ENCODE measurements at places on chromosomes 7 and 10.

DNA sequence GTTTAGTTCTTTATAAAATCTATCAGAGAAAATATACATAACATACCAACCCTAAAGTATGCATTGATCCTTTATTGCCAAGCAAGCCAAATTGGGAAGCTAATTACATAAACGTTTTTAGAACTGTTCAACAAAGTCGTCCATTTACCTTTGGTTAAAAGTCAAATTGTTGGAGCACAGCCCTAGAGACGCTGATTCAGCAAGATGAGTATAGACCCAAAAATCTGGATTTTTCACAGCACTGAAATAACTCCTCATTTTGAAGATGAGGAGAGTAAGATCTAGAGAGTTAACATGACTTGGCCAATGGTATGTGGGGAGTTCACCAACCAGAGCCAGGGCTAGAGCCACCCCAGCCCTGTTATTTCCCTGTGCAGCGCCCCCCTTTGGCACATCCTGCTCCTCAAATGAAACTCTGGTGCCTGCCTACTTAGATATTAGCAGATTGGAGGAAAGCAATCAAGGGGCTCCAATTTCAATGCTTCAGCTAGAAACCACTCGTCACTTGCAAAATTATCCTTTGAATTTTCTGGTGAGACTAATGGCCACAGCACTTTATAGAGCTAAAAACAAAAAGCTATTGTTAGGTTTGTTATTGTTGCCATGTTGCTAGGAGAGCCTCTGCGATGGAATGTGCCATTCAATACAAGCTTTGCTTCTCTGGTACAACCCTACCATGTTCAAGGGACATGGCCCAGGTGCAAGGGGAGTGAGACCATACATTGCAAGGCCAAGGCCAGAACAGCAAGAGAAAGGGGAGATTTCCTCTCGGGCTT, 132.6 kb upstream of the ZEB1 start:
- DNase-seq, result no peak

DNA sequence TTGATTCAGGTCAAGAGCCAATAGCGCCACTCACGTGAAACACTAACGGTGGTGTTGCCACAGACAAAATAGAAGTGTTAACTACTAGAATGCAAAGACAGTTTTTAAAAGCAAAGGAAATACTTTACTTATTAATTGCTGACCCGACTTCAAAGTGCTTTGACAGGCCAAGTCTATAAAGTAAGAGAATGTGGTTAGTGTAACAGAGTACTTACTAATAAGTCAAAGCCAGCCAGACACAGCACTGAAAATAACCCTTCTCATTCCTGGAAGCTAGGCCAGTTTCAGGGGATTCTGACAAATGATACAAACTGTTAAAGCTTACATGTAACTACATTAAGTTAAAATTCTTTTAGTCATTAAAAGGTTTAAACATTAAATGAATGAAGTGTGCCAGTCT, 50.3 kb downstream of the ENO4 start:
- no peak for DNase-seq

GRCh38 chr10:124589491-124590041, 127.9 kb downstream of the LHPP start:
- DNase-seq, result no peak

DNA sequence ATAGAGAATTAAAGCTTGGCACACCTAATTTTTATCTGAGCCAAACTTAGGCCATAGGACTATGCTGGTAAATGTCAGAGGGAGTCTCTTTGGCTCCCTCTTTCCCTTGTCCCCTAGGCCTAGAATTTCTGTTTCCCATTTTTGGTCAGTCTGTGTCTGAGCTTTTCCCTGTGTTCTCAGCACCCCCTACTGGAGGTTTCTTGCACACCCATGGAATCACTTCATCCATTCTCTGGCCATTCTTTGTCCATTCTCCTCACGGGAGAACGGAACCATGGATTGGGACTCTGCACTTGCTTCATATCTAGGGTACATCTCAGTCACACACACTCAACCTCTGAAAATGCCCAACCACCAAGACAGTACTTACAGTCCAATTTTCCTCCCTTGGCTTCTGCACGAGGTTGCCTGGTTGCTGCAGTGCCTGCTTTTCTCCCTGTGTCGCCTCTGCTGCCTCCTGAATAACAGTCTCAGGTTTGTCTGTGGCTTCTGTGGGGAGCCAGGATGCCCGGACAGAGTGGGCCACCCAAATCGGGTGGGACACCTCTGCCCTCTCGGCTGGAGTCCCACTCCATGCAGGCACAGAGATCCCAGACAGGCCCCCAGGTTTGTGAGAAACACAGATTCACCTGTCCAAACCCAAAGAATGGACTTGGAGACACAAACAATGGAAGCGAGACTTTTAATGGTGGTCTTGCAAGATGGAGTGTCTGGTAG, 35.1 kb upstream of the DNAH11 start:
- peak; percentile 66 for DNase-seq

- no peak for DNase-seq
Observed at GRCh38 chr10:128540128-128540762, 414.0 kb upstream of the MKI67 start.

GRCh38 chr10:57262892-57263291, 901.8 kb upstream of the ZWINT start:
- DNase-seq, result no peak

DNA sequence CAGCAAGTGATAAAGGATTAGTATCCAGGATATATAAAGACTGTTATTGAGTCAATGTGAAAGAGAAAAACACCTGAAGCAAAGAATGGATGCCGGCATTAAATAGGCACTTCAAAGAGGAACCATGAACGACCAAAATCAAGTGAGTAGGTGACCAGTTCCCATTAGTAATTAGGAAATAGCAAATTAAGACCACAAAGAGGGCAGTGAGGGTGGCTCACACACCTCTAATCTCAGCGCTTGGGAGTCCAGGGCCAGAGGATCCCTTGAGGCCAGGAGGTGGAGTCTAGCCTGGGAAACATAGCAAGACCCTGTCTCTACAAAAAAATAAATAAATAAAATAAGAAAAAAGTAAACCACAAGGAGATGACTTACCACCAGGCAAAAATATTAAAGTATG, 1.5 kb upstream of the ANTXRL start:
- DNase-seq, result no peak

DNA sequence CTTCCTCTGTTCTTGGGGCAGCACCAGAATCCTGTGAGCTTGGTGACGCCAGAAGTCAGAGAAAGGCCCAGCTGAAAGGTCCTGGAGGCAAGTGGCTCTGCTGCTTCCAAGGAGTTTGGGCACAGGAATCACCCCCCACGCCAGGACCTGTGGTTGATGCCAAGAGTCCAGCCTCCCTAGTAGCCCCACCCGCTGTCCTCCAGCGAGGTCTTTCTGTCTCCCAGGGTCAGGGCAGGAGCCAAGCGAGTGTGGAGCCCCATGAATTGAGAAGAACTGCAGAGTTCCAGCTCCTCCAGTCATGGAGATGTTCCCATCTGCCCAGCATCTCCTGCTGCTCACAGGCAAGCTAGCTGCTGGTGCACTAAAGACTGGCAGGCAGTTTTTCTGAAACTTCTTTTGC, 631.7 kb upstream of the MGMT start:
- no peak for DNase-seq

DNA sequence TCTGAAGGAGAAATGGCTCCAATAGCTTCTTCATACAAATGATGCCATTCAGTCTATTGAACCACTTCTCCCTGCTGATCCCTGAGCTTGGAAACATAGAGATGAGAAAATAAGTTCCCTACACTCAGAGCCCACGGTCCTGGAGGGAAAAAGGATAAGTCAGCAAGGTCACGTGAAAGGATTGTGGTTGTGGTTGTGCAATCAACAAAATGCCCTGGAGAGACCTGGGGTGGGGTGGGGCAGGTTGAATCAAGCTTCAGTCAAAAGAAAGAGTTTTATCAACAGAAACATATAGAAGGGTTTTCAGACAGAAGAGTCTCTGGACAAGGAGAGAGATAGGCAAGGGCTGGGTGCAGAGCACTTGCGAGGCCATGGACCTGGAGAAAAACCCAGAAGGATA, 30.1 kb downstream of the C10orf90 start:
- DNase-seq, result no peak

DNA sequence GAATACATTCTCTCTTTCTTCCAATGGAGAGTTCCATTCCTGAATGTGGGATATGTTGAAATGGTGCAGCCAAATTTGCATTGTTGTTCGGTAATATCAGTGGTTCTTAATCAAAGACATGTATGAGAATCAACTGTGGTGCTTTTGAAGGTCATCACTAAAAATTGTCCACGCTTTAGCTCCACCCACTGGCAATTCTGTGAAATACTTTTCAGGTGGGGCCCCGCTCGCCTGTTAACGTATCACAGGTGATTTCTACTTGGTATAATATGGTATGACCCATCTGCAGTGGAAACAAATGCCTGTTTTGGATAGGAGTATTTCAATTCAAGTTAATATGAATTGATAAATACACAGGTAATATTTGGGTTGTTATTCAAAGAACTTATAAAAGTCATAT, 178.4 kb downstream of the NSUN6 start:
- DNase-seq, result peak; percentile 68

- DNase-seq, result no peak
Observed at GRCh38 chr10:129965425-129965808, 1.3 kb upstream of the EBF3 start.

Measured in Karpas-422 (cell line).